ENCODE measurements at places on chromosomes 2 and 18. TPM values are rescaled to one million over a fixed set of nuclear protein-coding genes. Genes with fewer than 3 reads are reported as not detected.
A peak's percentile ranks its signal among the peaks of the same experiment; 100 is the strongest.

The WNT6 gene
- 2.9 TPM for total RNA-seq

The CDCA7 gene
- total RNA-seq = 0.59 TPM

The AQP12B gene
- total RNA-seq = not detected

DNA sequence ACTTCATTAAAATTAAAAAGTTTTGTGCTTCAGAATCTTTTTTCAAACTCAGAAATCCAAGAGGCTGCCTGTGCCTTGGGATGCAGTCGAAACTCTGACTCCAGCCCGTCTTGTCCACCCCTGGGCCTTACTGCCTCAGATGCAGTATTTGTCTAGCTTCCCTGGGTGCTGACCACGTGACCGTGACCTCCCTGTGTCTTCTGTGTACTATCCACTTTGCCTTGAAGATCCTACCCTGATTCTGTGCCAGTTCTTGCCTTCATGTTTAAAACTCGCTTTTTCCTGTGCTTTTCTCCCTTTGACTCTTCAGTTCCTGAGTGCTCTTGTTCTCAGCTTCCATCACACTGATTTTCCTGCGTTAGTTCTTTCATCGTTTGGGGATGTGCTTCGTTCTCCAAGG, 80.7 kb downstream of the ITGB1BP1 start:
- H3K27me3 ChIP-seq = no peaks in the 10 kb centered on the region
- H3K4me3 ChIP-seq = no peak overlapping the region
- H3K36me3 ChIP-seq = no peaks in the 10 kb centered on the region
- no peak overlapping the region for H3K27ac ChIP-seq
- H3K4me1 ChIP-seq = peaks cover 13% of the 10 kb centered on the region

- no peak for DNase-seq
- H3K27me3 ChIP-seq = peaks cover 93% of the 10 kb centered on the region
- no peaks in the 10 kb centered on the region for H3K36me3 ChIP-seq
Observed at GRCh38 chr2:45000921-45001868, 8.1 kb downstream of the SIX2 start.

- H3K4me1 ChIP-seq = no peaks in the 10 kb centered on the region
- no peak overlapping the region for H3K4me3 ChIP-seq
- DNase-seq = no peak
- H3K27ac ChIP-seq = no peak overlapping the region
Observed at GRCh38 chr2:205438241-205438640, 244.1 kb upstream of the NRP2 start.

DNA sequence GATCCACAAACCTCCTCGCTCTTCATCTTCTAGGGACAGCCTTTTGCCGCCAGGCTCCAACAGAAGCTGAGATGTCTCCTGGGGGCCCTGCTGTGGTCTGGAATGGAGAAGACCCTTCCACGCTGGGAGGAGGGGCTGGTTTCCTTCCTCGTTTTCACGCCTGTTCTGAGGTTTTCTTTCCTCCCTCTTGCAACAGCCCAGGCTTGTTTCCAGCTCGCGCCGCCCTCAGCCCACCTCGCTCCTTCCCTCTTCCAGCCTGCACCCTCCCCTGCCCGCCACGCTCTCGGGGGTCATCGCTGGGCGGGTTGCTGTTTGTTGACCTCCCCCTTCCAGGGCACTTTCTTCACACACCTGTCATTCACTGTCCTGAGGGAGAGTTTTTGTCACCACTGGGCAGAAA, 55.4 kb downstream of the VAPA start:
- H3K27me3 ChIP-seq = peaks cover 24% of the 10 kb centered on the region
- DNase-seq = no peak
- H3K4me3 ChIP-seq = no peak overlapping the region
- peaks cover 4% of the 10 kb centered on the region for H3K4me1 ChIP-seq
- no peaks in the 10 kb centered on the region for H3K36me3 ChIP-seq
- no peak overlapping the region for H3K27ac ChIP-seq

GRCh38 chr2:27051902-27052645, 606 bp downstream of the AGBL5 start:
- peak overlapping the region; percentile 88 for H3K27ac ChIP-seq
- no peaks in the 10 kb centered on the region for H3K27me3 ChIP-seq

All from heart right ventricle (tissue), 16 donors.